Cerebellum (tissue), 4 donors: ENCODE measurements at places on chromosomes 12 and 14. TPM values are rescaled to one million over a fixed set of nuclear protein-coding genes. Genes with fewer than 3 reads are reported as not detected.

The KRT7 gene
- total RNA-seq: not detected

The ZDHHC22 gene
- 9.8 TPM for total RNA-seq

The THTPA gene
- total RNA-seq: 10.0 TPM

The TSHR gene
- 1.5 TPM for total RNA-seq

The MANSC4 gene
- total RNA-seq: 0.27 TPM

The RNFT2 gene
- 42.1 TPM for total RNA-seq

The NRL gene
- 1.5 TPM for total RNA-seq

The SPSB2 gene
- 3.1 TPM for total RNA-seq

The TAS2R13 gene
- total RNA-seq: 14.9 TPM

The KRT85 gene
- not detected for total RNA-seq

The ACSS3 gene
- total RNA-seq: 14.9 TPM

The BIN2 gene
- 1.1 TPM for total RNA-seq

The CLEC6A gene
- not detected for total RNA-seq

The ELK3 gene
- 6.5 TPM for total RNA-seq

DNA sequence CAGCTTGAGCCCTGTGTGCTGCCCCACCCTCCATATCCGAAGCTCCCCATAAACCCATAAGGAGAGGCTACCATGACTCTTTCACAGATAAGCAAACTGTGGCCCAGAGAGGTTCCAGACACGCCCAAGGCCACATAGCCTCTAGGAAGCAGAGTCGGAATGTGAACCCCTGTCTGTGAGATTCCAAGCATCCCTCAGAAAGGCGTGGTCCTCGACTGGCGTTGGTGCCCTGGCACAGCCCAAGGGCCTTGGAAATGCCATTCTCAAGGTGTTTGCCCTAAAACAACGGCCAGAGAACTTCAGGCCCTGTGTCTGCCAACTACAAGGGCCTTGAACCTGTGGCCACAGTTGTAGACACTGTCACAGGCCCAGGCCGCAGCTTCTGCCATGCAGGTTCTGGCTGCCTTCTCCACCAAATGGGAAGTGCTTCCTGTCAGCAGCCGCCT lies 8.5 kb upstream of the DIO3 start:
- DNase-seq: no peak

GRCh38 chr14:58762629-58763028 lies 124.9 kb downstream of the DACT1 start:
- no peak for DNase-seq

- DNase-seq: no peak
Observed at GRCh38 chr14:42929806-42930480, 1323.3 kb downstream of the LRFN5 start.

DNA sequence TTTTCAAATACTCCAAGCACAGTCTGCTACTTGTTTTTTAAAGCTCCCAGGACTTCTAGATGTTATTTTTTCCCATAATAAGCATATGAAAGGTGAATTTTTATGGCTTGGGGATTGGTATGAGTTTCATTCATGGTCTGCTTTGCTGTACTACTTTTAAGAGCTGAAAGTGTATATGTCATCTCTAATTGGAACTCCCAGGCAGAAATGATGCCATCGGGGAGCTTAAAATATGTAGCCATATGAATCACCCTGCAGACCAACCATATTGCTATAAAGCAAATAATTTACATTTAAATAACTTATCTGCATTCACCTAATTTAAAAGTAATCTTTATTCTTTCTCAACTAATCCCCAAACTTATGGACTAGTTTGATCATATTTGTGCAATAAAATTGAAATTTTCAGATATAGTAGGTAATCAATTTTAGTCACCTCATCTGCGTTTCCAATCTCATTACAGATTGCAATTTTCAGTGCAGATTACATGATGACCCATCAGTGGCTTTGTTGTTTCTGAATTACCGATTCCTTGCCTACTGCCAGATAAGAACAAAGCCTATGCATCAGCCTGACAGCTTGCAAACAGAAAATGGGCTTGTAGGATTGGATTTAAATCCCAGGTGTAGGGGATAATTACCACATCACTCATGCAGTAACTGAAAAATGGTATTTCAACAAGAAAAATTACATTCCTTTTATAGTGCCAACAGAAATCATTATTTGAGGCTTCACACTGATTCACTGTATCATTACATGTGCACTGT lies 689.4 kb downstream of the NOVA1 start:
- no peak for DNase-seq

DNA sequence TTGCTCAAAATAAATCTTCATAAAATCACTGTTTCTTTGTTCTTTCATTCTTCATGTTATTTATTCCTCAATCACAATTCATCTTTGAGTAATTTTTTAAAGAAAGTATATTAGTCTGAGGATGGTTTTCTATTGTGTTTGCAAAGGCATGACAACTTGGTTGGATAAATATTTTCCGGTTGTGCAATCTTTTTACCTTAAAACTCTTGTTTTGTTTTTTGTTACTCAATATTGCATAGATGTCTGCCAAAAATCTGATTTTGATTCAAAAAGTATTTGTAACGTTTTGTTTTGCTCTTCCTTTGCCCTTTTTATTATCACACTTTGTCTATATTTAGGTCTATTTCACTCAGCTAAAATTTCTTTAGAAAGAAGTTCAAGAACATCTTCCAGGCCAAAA lies 86.2 kb upstream of the SYT1 start:
- no peak for DNase-seq

GRCh38 chr12:116490471-116490870 lies 68.7 kb upstream of the MAP1LC3B2 start:
- no peak for DNase-seq

DNA sequence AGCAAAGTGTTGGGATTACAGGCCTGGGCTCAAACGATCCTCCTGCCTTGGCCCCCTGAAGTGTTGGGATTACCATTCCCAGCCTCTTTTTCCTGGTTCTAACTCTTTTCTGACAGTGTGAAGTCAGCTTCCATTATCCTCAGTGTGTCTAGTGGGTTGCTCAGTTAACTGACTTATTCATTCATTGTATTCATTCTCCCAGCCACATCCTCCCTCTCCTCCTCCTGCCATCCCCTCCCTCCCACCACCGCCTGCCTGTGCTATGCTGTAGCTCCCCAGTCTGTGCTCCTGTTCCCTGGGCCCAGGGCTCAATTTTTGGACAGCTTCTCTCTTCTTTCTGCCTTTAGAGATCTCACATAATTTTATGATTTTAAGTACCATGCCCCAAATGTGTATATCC lies 19.4 kb downstream of the ATP6V0A2 start:
- DNase-seq: no peak

- DNase-seq: no peak
Observed at GRCh38 chr12:3446653-3447270, 44.2 kb upstream of the PRMT8 start.

- DNase-seq: no peak
Observed at GRCh38 chr12:58496411-58497190, 423.7 kb downstream of the LRIG3 start.

- no peak for DNase-seq
Observed at GRCh38 chr12:72815421-72815820, 543.3 kb downstream of the TRHDE start.

GRCh38 chr14:51365241-51365965 lies 125.4 kb downstream of the TMX1 start:
- DNase-seq: no peak

DNA sequence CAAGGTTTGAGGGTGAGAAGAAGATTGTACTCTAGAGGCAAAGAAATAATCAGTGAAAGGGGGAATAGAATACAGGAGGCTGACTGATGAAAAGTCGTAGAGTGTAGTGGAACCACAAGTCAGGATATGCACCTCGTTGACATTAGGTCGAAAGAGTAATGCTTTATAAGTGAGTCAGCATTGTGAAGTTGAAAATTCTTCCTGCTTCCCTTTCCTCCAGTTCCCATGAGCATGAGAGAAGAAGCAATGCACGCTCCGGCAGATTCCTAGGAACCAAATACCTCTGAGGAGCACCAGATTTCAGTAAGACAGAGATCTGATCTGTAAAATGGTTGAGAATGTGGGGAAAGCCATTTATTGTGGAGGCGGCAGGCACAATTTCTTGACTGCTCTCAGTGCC lies 16.5 kb downstream of the CCER1 start:
- no peak for DNase-seq

DNA sequence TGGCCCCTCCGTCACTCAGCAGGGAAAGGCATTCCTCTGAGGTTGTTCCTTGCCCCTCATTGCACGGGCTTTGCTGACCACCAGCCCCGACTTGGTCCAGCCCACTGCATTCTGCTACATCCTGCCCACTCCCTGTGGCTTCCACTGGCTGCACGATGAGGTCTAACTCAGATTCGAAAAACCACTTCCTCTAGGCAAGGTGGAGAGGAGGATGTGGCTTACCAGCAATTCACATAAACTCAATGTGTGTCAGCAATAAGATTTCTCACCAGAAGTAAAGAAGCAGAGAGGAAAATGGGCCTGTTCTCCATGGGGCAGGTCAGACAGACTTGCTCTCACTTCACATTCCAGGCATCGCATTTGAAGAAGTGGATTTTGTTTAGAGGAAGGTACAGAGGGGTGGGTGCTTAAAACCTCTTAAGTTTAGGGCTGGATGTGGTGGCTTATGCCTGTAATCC lies 14.7 kb downstream of the GPR68 start:
- no peak for DNase-seq

- no peak for DNase-seq
Observed at GRCh38 chr14:85471744-85472143, 58.2 kb upstream of the FLRT2 start.

- no peak for DNase-seq
Observed at GRCh38 chr14:78763746-78764145, 593.6 kb downstream of the NRXN3 start.

DNA sequence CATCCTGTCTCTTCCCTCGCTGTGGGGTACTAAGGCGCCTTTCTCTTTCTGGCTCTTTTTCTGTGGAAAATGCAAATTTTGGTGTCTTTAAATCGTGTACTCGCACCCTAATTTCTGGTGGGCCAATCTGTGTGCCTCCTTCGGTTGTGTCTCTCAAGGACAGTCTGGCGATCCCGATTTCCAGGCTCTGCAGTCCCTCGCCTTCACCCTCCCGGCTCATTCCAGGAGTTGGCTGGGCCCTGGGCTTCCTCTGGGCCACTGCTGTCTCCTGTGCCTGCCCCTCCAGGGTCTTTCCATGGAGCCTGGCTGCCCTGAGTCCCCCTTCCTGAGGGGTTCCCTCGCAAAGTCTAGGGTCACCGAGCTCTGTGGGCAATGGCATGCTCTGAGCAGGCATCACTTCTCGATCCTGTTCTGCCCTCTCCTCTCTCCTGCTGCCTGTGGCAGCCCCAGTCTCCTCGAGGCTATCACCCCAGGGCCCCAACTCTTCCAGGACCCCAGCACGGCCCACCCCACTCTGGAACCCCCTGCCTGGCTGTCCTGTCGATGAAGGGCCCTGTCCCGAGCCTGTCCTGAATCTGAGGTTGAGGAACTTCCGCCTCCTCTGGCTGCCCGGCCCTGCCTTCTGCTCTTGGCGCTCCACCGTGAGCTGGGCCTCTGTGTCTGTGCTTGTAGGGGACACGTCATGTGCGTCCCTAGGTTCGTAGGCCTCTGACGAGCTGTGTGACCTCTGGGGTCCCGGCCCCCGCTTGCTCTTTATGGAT lies 24.1 kb downstream of the AHNAK2 start:
- DNase-seq: no peak

DNA sequence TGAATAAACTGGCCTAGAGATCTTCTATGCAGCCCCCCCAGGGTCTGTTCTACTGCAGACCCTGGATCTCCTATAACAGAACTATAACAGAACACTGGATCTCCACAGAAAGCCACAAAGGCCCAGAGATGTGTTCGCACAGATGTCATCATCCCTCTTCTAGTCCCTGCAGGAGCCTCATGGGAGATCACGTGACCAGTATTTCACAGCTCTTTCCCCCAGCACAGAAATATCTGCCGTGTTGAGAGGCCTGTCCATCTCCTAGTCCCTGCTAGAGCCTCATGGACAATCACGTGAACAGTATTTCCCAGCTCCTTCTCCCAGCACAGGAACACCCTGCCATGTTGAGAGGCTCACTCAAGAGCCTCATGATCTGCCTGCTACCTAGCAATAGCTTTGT lies 331.7 kb downstream of the NRXN3 start:
- DNase-seq: no peak

GRCh38 chr14:101359221-101360053 lies 201.9 kb upstream of the DIO3 start:
- DNase-seq: no peak

DNA sequence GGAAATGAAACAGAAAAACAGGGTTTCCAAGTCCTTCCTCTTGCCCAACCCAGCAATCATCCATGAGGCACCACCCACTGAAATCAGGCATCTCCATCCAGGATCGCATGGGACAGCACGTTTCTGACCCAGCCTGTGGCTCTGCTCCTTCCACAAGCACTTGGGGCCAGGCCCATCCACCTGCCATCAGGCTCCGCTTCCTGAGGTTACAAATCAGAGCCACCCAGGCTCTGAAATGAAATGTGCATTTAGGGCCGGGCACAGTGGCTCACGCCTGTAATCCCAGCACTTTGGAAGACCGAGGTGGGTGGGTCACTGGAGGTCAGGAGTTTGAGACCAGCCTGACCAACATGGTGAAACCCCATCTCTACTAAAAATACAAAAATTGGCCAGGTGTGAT lies 717 bp upstream of the KRT78 start:
- DNase-seq: no peak

DNA sequence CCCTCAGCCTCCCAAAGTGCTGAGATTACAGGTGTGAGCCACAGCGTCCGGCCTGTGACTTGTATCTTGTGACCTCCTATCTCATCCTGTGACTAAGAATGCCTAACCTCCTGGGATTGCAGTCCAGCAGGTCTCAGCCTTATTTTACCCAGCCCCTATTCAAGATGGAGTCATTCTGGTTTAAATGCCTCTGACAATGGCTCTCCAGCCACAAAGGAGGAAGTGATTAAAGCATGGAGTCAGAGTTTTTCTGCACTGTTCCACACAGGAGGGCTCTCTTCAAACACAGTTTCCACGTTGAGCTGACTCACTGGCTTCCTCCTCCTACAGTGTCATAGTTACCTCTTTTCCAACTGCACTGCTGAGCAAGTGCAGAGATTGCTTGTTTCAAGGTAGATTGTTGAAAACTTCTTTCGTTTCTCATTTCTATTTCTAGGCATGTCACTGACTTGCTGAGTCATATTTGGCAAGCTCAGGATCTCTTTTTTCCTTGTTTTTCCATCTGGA lies 383.8 kb downstream of the PCNX1 start:
- no peak for DNase-seq

GRCh38 chr12:105504286-105504685 lies 173.8 kb downstream of the C12orf75 start:
- no peak for DNase-seq
